ENCODE measurements at places on chromosomes 5 and 9.
A peak's percentile ranks its signal among the peaks of the same experiment; 100 is the strongest.

DNA sequence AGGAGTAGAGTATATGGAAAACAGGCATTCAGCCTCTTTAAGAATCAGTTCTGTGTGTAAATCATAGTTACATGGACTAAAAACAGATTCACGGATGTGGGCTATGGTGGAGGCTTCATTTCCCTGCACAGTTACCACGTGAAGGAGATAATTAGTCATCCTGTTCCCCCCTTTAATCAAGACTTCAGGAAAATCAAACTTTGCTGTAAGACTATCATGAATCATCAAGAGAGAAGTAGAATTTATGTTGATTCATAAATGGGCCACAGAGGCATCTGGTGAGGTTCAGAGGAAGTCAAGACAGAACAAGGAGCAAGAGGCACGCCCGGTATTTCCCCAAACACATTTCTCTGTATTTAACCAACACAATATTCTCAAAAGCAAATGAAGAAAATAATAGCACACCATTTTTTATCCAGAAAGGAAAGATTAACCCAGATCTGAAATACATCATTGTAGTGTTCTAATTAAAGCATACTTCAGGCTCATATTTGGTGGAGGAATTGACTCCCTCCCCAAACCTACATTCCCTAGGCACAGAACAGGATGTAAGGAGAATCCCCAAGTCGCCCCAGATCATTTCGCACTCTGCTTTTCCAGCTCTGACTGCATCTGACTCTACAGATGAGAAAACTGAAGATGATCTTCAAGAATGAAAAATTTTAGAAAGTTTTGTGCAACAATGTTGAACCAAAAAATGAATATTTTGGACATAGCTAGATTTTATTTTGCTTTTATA lies 175.8 kb upstream of the GAS1 start:
- no peak for DNase-seq

- DNase-seq = no peak
Observed at GRCh38 chr9:34570376-34570775, 19.1 kb downstream of the CNTFR start.

GRCh38 chr9:95836072-95836471 lies 39.4 kb upstream of the ERCC6L2 start:
- DNase-seq = no peak

- DNase-seq = no peak
Observed at GRCh38 chr5:112682621-112683061, 55.0 kb upstream of the APC start.

- no peak for DNase-seq
Observed at GRCh38 chr5:50447228-50447627, 6.1 kb upstream of the EMB start.

DNA sequence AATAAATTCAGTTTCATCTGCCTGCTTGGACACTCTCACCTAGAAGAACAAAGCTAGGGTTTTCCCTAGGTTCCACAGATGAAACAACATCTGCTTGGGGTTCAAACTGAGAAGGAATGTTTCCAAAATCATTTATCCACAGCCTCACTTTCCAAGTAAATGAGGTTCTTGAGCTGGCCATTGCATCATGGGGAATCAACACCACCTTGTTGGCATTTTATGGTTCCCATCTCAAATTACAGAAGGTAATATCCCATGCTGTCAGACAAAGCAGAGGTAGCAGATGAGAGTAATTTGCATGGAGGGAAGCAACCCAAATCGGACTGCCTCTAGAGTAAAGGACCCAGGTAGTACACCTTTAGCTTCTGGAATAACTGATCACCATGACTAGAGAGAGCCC lies 10.5 kb upstream of the NR4A3 start:
- DNase-seq = no peak

- no peak for DNase-seq
Observed at GRCh38 chr9:114895521-114895991, 34.8 kb downstream of the TNFSF8 start.

DNA sequence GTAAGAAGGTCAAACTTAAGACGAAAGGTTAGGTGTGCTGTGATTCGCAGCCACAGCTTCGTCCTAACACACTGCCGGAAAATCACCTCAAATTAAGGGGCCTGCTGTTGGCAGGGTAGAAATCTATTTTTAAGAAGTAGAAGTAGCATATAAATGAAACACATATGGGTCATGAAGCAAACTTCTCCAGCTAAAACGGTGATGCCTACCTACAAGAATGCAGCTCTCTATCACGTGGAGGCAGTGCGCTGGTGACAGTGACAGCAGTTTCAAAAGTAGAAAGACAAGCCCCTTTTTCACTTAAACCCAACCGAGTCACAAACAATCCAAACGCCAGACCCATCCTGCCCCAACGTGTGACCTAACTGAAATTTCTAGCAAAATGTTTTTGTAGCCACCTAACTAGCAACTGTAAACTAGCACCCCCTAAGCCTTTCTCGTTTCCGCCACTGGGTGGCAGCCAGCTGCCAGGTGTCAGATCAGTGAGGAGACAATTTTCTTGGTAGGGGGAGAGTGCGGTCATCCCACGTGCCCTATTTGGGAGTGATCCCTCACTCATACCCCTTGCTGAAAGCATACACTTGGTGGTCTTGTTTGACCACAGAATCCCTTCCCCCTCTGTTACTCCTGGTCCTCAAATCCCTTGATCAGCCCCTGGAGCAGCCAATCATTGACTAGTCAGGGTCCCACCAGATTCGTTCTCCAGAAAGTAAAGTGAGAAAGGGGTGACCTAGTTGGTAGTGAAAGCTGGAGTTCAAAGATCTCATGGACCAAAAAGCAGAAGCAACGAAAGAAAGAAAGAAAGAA lies 71.8 kb upstream of the MAMDC2 start:
- DNase-seq = peak; percentile 41

- DNase-seq = no peak
Observed at GRCh38 chr5:124207118-124207517, 539.3 kb downstream of the ZNF608 start.

Data from stimulated activated CD4-positive, alpha-beta T cell treated with anti-CD3 and anti-CD28 coated beads, Interleukin-2, amount 100 ng/mL, for 48 hours (primary cell).